ENCODE measurements at places on chromosomes 7 and 10. TPM values are rescaled to one million over a fixed set of nuclear protein-coding genes. Genes with fewer than 3 reads are reported as not detected.
A peak's percentile ranks its signal among the peaks of the same experiment; 100 is the strongest.

The ATRNL1 gene
- 1.9 TPM for total RNA-seq

The SPDYE1 gene
- not detected for total RNA-seq

GRCh38 chr7:80721883-80722615 lies 83.6 kb downstream of the CD36 start:
- peak; percentile 23 for DNase-seq

- DNase-seq: no peak
Observed at GRCh38 chr10:132645247-132645530, 107.6 kb downstream of the INPP5A start.

DNA sequence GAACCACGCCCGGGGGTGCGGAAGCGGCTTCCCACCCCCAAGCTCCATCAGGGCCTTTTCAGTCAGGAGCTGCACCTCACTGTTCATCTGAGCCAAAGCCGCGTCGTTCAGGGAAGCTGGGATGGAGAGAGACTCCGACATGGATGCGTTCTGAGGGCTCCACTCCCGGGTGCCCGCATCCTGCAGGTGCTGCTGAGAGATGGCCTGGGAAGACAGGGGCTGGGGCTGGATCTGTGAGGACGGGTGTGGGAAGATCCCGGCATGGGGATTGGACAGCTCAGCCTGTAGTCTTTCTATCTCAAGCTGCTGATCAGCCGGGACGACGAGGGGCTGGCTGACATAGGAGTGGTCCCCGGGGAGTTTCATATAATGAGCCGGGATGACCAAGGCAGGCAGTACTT lies 45.0 kb upstream of the NMT2 start:
- DNase-seq: no peak

The GSTO2 gene
- total RNA-seq: 0.92 TPM

DNA sequence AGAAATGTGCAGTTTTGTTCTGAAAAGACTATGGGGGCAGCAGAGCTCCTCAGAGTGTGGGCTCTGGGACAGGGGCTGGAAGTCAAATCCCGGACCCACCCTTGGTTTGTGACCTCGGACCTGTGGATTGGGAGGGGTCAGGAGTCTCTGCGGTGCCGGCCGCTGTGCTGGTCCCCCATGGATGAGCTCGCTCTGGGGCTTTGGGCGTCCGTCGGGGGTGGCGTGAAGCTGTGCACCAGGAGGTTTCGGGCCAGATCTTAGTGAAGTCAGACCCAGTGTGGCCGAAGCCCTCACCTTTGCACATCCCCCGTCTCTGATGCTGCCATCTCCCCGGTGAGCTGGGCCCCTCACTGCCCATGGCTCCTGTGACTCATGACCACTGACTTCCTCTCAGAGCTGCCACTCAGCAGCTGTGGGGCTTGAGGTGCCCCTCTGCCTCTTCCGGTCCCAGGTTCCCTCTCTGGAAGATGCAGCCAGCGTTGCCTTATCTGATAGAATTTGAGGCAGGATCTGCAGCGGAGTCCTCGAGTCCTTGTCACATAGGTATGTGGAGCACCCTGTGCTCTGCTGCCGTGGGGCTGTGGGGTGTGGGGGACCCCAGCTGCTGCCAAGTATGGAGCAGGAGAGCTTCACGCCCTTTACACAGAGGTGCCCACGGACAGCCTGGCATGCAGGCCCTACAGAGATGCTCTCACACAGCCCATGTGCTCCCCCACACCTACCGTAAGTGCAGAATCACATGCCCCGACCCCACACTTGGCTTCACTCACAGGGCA lies 11.4 kb upstream of the SCART1 start:
- DNase-seq: no peak

The LIPM gene
- 0.18 TPM for total RNA-seq

DNA sequence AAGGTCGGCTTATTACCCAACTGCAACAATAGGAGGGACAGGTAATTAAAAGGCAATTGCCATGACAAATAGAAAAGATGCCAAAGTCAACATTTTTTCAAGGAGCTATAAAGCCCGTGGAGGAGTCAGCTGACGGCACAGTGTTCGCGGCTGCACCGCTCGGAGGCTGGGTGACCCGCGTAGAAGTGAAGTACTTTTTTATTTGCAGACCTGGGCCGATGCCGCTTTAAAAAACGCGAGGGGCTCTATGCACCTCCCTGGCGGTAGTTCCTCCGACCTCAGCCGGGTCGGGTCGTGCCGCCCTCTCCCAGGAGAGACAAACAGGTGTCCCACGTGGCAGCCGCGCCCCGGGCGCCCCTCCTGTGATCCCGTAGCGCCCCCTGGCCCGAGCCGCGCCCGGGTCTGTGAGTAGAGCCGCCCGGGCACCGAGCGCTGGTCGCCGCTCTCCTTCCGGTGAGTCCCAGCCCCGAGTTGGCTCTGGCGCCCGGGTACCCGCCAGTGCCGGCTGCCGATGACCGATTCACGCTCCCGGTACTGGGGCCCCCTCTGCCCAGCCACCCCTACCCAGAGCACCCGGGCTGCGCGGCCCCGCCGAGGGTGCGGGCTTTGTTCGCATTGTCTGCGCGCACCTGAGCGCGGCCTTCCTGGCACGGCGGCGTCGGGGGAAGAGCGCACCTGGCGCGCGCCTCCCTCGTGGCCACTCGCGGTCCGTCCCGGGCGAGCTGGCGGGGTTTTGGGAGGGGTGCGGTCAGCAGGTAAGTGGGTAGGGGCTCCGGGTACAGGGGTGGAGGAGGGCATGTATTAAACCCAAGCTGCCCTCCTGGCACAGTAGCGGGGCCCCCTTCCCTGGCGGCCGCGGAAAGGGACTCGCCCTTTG lies at the start of gene VWA2:
TSS of gene VWA2 (plus strand) at position 138 of the 877 bp plus-strand sequence. CDS start 9,460 bp downstream, outside the sequence.
- DNase-seq: no peak

- DNase-seq: peak; percentile 74
Observed at GRCh38 chr10:4061441-4061951, 276.5 kb upstream of the KLF6 start.

DNA sequence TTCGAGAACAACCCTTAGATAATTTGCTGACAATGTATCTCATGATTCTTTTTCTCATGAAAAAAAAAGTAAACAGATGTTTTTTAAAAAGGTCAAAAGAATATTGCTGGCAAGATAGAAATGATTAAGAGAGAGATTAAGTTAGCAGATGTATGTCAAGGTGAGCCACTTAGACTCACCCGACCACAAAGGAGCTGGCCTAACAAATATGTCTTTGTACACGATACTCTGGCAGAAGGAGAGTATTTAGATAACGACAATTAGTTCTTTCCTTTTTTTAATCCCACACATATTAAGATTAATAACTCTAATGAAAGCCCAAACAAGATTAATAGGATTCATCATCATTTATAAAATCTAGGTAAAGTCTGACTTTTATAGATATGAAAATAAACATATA lies 156.7 kb downstream of the RAPGEF5 start:
- DNase-seq: no peak

DNA sequence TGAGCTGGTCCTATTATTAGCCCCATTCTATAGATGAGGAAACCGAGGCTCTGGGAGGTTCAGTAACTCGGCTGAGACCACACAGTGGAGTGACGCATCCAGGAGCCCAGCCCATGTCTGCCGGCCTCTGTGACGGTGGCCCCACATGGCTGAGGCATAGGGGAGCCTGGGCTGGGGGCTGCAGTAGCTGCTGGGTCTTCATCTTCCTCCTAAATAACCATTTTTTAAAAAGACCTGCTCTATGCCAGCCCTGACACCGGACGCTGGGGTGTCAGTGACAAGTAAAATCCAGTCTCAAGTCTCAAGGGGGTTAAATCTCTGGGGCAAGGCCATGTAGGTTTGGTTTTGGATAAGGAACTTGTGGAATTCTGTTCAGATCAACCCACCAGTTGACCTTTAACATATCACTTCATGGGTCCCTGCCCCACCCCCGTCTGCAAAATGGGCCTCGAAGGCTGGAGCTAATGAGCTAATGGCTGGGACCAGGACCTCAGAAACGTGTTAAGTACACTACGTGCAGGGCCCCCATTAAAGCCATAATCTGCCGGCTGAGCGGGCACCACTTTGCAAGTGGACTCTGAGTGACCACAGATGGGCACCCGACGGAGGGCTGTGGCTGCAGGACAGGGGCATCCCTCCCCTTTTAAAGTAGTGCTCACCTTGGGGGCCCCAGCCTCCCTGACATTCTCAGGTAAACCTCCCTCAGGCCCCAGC lies 136.5 kb upstream of the UNC5B start:
- no peak for DNase-seq

- no peak for DNase-seq
Observed at GRCh38 chr7:101934618-101935017, 117.2 kb downstream of the CUX1 start.

The FAM25A gene
- total RNA-seq: not detected

DNA sequence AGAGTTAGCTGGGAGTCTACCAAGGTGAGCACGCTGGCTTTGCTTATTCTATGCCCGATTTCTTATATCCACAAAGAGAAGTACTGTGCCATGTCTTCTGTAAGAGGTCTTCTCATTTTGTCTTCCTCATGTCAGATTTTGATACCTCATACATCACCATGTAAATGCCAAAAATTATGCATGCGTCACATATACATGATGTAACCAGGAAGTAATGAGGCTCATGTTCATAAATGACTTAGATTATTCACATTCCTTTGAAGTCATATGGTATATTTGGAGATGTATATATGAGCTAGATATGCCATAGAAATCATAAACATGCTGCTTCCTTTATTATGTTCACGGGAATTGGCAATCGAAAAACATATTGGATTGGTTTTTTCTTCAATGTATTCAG lies 97.7 kb upstream of the CELF2 start:
- no peak for DNase-seq

The ANKRD61 gene
- total RNA-seq: 0.29 TPM

DNA sequence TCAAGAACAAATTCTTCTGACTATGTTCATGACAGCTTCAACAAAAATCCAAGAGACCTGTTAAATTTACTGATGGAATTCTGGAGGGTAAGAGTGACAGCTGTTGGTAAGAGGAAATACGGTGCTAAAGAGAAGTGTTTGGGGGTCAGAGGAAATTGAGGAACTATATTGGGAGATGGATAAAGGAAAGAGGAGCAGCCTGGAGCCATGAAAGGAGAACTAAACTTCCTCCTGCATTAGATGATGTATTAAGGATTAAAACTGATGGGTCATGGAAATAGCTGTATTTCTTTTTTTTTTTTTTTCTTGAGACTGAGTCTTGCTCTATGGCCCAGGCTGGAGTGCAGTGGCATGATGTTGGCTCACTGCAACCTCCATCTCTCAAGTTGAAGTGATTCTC lies 95.3 kb downstream of the HERPUD2 start:
- DNase-seq: no peak

DNA sequence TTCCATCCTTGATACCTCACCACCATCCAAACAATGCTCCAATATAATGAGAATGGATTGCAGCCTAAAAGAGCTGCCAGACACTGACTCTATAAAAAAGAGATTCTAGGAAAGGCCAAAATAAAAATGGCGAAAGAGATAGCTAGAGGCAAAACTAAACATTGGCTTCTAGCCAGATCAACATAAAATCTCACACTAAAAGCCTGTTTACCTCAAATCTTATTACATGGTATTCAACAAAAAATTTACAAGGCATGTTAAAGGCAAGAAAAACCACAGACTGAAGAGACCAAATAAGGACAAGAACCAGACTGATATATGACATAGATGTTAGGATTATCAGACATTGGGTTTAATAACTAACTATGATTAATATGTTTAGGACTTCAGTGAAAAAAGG lies 1127.0 kb downstream of the DNAJB9 start:
- no peak for DNase-seq

GRCh38 chr10:130358981-130359650 lies 222.9 kb downstream of the GLRX3 start:
- DNase-seq: no peak

DNA sequence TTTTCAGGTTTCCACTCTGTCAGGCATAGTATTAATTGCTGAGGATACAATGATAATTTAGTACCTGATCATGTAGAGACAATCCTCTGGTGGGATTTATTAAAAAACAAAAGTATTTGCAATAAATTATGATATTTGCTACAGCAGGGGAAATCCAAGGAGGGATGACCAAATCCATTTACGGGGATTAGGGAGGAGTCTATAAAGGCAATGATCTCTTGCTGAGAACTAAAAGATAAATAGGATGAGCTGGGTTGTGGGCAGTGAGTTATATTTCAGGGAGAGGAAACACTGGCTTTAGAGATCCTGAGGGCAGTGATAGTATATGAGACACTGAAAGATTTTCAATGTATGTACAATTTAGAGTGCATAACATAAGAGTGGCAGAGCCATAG lies 305.5 kb downstream of the GPR37 start:
- no peak for DNase-seq

The TEX47 gene
- total RNA-seq: not detected

DNA sequence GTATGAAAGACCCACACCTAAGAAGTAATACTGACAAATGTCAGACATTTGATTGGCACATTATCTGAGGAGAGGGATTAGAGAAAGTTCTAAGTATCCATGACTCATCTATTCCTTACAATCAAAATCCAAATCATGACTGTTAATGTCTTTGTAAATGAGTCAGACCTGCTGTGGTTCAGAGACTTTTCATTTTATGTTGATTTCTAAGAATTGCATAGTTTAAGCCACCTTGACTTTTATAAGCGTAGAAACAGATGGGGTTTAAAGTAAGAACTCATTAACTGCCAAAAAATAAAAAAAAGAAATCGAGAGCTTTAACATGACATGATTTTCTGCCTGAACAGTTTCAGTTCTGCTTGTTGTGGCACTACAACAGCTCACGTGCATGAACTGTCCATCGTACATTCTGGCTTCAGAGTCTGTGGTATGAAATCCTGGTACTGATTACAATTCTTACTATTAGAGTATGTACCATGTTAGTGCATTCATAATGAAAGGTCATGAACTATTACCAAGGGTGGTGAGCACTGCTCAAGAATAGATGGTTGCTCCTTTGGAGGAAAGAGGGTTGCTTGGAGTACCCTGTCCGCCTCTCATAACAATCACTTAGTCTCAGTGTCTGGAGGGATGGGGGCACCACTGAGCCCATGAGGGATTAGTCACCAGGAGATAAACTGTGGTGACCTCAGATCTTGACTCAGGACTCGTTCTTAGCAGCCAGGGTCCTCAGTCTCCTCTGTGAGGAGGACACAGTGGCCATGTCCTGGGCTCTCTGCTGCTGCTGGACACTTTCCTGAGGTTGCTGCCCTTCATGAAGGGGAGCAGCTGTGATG lies 42.2 kb downstream of the ACSM6 start:
- DNase-seq: no peak

DNA sequence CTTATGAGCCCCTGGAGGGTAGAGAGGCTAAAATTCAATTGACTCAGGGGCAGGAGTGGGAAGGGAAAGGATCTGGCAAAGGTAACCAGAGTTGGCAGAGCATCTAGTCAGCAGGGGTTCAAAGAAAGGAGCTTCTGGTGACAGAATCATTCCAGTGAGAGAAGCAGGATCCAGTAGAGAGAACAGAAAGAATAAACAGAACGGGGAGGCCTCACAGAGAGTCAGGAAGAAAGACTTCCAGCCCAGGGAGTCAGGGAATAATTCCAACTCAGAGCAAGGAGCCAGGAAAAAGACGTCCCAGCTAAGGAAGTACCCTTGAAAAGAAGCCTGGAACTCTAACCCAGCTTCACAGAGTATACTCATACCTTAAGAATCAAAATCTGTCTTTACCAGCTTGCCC lies 66.6 kb upstream of the CPXM2 start:
- no peak for DNase-seq

Data from left cardiac atrium (tissue), 4 donors.